HT1080 (cell line): ENCODE measurements at places on chromosomes 2 and 18.

GRCh38 chr2:24203029-24203786 is 28.4 kb downstream of the FAM228A start:
- no peak for DNase-seq

DNA sequence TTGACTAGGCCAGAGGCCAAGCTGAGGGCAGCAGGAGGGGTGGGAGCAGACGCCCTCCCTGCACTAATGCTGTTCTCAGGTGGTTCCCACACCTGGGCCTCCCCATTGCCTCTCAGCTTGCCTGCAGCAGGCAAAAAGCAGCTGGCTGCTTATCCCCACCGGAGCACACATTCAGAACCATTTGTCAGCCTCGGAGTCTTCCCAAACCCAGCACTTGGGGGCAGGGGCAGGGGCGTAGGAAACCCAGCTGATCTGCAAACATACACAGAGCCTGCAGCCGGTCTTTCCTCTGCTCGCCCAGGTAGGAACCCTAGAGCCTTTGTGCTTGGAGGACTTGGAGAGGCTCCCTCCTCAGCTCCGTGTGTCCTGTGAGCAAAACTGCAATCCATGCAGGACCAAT is 249.8 kb downstream of the CYP26B1 start:
- no peak for DNase-seq

- DNase-seq: peak; percentile 70
These were observed 470.2 kb downstream of the TXNL1 start for GRCh38 chr18:56168049-56168781.

- DNase-seq: no peak
These were observed 222.3 kb downstream of the HDAC4 start for GRCh38 chr2:239178484-239178883.

DNA sequence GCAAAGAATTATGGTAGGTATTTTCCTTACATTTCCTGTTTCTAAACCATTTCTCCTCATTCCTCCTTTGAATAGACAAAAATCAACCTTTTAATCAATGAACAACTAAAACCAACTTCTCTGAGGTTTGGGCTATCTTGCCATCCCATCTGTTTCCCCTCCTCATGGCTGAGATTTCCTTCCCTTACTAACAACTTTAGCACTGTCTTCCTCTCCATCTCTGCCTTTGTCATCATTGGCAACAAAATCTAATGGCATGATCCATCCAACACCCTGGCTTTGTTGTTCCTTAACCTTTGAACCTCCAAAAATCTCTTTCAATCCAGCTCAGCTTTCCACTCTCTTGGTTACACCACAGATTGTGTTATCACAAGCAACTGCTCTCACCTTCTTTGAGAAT is 95.3 kb upstream of the FAM136A start:
- no peak for DNase-seq

DNA sequence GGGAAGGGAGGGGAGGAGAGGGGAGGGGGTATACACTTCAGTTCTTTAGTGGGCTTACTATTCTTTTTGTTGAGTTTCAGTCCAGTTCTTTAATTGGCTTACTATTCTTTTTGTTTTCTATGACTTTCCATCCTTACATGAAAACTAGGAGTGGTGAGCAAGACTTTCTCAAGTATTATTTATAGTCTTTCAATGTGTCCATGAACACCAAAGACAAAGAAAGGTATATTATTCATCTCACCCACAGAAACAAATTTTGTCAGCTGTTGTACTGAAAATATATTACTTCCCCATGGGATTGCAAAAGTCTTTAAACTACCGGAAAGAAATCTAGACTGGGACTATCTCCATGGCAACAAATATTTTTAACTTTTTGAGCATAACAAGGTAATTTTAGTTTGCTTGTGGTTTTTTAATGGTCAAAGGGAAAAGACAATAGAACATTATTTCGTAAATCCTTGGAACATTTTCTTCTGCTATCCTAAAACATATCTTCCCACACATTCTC is 17.6 kb downstream of the ADAM17 start:
- DNase-seq: peak; percentile 59

GRCh38 chr2:217095511-217096205 is 235.8 kb upstream of the TNP1 start:
- DNase-seq: peak; percentile 81

GRCh38 chr2:70531419-70532086 is 22.1 kb downstream of the TGFA start:
- DNase-seq: no peak

DNA sequence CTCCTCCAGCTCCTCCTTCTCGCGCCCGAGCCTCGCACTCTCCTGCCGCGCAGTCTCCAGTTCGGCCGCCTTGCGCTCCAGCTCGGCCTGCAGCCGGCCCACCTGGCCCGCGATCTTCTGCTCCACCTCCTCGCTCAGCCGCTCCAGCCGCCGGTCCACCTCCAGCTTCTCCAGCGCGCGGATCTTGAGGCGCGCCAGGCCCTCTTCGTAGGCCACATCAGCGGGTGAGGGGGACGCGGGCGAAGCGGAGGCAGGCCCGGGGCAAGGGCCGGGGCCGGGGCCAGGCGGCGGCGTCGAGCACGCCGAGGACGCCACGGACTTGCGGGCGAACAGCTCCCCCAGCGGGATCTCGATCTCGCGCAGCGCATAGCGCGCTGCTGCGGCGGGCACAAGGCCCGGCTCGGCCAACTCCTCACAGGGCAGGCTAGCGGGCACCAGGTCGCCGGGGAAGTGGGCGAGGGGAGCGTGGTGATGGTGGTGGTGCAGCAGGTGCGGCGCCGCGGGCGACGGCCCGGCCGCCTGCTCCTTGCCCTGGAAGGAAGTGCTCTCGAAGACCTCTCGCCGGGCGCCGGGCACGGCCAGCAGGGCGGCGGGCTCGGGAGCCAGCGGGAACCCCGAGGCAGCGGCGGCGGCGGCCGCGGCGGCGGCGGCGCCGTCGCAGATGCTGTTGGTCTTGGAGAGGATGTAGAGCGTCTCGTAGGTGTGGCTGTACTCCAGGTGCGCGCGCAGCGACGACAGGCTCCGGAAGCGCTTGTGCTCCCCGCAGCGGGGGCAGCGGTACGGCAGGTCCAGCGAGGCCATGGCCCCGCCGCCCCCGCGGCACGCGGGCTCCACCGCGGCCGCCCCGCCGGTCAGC is 15.2 kb downstream of the FBXO41 start:
- DNase-seq: no peak

- DNase-seq: no peak
These were observed 140.4 kb downstream of the SMAD2 start for GRCh38 chr18:47790036-47790435.

- no peak for DNase-seq
These were observed 40.0 kb upstream of the BMP10 start for GRCh38 chr2:68911246-68911645.

DNA sequence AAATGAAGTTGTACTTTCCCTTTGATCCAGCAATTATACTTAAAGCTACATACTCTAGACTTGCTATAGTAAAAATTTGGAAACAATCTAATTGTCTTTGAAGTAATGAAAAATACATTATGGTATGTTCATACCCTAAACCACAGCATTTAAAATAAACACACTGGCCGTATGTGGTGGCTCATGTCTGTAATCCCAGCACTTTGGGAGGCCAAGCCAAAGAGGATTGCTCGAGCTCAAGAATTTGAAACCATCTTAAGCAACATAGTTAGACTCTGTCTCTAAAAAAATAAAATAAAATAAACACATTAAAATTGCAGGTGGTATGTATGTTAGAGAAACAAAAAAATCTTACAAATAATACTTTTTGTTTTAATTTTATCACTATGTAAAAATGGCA is 208.1 kb upstream of the KLHL14 start:
- peak; percentile 1 for DNase-seq

- DNase-seq: peak; percentile 6
These were observed 597.5 kb downstream of the SLC4A3 start for GRCh38 chr2:220224691-220225543.

DNA sequence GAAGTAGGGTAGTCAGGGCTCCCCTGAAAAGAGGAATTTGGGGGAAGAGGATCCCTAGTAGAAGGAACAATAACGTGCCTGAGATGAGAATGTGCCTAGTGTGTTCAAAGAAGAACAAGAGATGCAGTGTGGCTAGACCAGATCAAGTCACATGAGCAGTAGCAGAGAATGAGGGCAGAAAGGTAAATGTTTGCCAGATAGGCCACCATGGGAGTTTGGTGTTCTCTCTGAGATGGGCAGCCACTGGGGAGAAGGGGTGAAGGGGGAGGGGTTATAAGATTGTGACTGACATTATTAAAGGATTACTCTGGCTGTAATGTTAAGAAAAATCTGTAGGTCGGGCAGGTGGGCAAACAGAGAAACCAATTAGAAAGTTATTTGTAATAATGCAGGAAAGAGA is 166.0 kb downstream of the LCLAT1 start:
- no peak for DNase-seq

DNA sequence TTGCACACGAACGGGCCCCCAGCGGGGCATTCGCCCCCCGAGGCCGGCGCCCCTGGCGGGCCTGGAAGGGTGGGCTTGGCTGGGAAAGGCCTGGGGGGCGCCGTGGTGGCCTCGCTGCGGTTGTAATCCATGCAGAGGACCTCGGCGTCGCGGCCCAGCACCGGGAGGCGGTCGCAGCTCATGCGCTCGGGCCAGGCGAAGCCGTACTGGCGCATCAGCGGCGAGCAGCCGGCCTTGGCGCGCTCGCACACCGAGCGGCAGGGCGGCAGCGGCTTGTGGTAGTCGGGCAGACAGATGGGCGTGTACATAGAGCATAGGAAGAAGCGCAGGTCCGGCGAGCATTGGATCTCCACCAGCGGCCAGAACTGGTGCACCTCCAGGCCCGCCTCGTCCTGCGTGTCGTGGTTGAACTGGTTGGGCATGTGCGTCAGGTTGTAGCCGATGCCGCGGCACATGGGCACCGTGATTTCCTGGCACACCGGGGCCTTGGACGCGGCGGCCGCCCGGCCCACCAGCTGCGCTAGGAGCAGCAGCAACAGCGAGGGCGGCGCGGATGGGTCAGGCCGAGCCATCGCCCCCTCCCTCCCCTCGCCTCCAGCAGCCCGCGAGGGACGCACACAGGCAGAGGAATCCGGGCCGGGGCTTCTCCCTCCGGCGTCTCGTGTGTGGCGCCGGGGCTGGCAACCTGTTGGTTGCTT is 1.4 kb downstream of the FZD5 start:
- DNase-seq: no peak

GRCh38 chr2:226378753-226379705 is 420.6 kb downstream of the IRS1 start:
- no peak for DNase-seq

DNA sequence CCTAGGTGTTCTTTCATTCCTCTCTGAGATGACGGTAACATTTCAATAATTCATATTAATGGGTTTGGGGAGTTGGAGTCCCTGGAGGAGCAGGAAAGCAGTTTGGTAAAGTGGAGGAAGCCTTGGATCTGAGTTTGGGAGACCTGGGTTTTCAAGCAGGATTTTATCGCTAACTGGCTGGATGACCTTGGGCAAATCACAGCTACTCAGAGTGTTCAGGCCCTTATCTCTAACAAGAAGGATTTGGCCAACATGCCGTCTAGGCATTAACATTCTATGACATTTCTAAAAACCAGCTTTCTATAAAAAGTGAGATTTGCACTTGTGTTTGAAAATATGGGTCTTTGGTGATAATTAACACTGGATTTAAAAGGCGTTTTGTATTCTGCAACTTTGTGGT is 59.7 kb upstream of the MEX3C start:
- no peak for DNase-seq

DNA sequence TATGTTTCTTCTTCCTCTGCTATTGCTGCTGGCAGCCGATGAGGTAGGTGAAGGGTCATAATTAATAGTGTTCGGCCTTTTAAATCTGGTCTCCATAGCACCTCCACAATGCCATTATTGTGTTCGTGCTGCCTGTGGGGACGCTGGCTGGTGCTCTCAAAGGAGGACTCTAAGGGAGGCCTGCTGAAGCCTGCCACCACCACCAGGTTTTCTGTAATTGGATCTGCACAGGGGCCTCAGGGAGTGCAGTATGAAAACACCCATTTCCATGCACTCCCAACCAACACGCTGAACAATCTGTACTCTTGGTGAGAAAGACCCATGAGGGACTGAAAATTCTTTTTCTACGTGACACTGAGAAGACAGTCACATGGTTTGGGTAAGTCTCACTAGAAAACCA is 17.6 kb upstream of the CLIP4 start:
- no peak for DNase-seq

DNA sequence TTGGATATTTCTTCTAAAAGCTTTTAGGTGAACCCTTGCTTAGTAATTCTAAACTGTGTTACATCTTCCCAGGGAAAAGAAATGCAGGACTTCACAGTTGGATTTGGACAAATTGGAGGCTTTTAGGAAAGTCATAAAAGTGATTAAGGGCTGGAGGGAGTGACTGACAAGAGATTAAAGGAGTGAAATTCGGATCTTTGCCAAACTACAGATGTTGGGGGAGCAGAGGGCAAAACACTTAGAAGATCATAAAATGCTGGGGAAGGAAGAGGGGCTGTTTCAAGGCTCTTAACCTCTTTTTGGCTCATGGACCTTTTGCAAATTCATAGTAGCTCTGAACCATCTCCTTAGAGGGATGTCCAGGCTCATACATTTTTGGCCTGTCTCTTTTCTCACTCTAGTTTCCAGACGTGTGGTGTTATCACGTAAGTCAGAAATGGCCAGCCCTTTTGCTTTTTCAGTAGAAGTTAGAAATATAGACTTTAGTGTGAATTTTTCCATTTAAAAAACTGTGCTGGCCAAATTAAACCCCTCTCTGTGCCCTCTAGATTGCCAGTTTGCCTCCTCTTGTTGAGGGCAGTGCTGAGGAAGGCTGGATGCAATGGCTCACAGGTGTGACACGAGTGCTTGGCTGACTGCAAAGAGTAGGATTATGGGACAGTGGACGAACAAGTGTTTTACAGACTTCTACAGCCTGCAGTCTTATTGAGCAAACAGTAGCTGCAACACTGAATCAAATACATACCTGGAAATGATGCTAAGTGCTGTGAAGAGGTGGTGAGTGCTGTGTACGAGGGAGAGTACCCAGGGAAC is 109.9 kb downstream of the LYPD6B start:
- no peak for DNase-seq

DNA sequence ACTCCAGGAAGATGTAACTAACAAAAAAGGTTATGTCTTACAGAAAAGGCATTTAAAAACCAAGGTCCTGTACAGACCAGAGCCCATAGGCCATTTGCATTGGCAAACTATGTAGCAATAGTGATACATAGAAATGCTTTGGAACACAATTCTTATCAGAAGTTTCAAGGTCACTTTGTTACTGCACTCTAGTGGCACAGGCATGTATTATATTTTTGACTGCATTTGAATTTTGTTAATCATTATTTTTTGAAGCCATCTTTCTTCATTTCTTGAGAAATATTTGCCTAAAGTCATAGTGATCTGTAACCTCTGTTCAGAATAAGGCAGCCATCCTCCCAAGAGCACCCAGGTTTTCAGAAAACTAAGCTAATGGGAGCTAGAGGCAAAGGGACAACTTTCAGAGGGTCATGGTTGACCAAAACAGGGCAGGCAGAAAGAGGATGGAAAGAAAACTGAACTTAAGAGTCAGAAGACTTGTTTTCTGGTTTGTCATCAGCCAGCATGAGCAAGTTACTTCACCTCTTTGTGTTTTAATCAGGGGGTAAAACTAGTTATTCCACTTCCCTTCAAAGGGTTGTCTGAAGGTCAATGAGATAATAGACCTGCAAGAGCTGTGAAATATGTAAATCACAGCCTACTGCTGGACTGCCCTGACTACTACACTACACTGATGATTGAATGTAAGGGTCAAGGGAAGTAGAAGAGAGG is 41.5 kb downstream of the SLC38A11 start:
- DNase-seq: peak; percentile 13
